ENCODE measurements at places on chromosomes 4 and X. TPM values are rescaled to one million over a fixed set of nuclear protein-coding genes. Genes with fewer than 3 reads are reported as not detected.

GRCh38 chrX:21610168-21610567 is 48.0 kb downstream of the KLHL34 start:
- H3K4me3 ChIP-seq: no peak overlapping the region
- peak; percentile 15 for DNase-seq
- no peaks in the 10 kb centered on the region for H3K27me3 ChIP-seq
- no peaks in the 10 kb centered on the region for H3K36me3 ChIP-seq
- no peaks in the 10 kb centered on the region for H3K4me1 ChIP-seq

GRCh38 chr4:58732973-58733372 is 1622.8 kb upstream of the IGFBP7 start:
- no peak overlapping the region for H3K27ac ChIP-seq
- H3K4me1 ChIP-seq: no peaks in the 10 kb centered on the region
- H3K4me3 ChIP-seq: no peak overlapping the region

DNA sequence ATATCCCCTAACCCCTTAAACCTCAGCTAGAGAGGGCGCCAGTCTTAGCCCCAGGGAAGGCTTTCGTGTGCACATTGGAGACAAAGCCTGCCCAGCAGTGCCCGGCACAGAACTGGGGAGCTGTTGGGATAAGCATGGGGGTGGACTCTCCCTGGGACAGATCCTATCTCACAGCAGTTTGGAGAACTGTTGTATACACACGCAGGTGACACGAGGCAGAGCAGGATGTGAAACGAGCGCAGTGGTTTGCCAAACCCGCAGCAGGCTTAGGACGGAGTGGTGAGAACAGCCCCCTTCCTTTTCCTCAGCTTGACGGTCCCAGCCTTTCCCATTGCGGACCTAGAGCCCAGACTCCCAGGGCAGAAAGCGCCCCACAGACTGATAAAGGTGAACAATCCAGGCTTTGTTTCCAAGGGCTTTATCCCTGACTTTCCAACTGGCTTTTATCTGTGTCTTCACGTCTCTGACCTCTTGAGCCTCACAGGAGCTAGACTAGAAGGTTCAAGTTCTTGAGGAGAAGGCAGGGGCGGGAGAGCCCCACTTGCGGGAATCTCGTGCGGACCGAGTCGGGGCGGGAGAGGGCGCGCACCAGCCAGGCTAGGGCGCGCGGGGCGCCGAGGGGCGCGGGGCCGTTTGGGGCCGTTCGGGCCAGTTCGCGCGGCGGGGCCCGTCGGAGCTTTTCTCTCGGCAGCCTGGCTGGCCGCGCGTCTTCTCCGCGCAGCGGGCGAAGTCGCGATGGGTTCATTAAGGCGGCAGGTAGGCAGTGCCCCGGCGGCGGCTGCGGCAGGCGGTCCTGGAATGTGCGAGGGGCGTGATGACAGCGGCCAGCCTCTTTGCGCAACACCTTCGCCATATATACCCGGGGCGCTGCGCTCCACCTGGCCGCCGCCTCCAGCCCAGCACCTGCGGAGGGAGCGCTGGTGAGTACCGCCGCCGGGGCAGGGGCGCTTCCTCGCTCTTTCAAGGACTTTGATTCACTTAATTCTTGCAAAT is at the start of gene SLC34A2:
Gene SLC34A2 (plus strand): TSS at position 881 of the 993 bp plus-strand sequence. CDS start 6,650 bp downstream, outside the sequence.
- H3K4me3 ChIP-seq: no peak within 1 kb of the TSS
- H3K27ac ChIP-seq: no peak within 1 kb of the TSS
- no peaks in the 10 kb centered on the region for H3K4me1 ChIP-seq
- DNase-seq: no peak

GRCh38 chr4:10082459-10083272 is 33.9 kb downstream of the WDR1 start:
- no peak for DNase-seq
- H3K27me3 ChIP-seq: no peaks in the 10 kb centered on the region
- H3K4me3 ChIP-seq: no peak overlapping the region

DNA sequence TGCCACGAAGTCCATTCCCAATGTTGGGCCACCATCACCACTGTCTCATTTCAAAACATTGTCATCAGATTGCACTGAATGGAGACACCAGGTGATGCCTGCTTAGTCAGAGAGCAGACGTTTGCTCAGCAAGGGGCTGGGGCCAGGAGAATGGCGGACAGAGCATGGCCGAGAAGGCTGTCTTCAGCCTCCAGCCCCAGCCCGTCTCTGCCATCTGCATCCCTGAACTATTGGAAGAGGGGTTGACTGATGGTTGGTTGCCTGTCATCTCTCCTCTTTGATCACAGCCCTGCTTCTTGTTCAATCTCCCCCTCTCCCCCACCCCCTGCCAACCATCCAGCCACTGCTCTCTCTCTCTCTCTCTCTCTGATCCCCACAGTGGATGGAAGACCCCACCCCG is 140.9 kb downstream of the SHOX start:
- DNase-seq: no peak
- H3K4me1 ChIP-seq: no peaks in the 10 kb centered on the region
- no peaks in the 10 kb centered on the region for H3K27me3 ChIP-seq
- no peak overlapping the region for H3K4me3 ChIP-seq

- peaks cover 1% of the 10 kb centered on the region for H3K4me1 ChIP-seq
- no peak overlapping the region for H3K4me3 ChIP-seq
Measured at GRCh38 chr4:106583567-106583966, 215.0 kb upstream of the GIMD1 start.

- H3K27me3 ChIP-seq: no peaks in the 10 kb centered on the region
- no peak overlapping the region for H3K4me3 ChIP-seq
- H3K27ac ChIP-seq: peak overlapping the region; percentile 94
- peak; percentile 83 for DNase-seq
Measured at GRCh38 chr4:145130788-145131399, 32.8 kb downstream of the ABCE1 start.

- no peaks in the 10 kb centered on the region for H3K27me3 ChIP-seq
- no peak for DNase-seq
- no peak overlapping the region for H3K27ac ChIP-seq
- H3K36me3 ChIP-seq: no peaks in the 10 kb centered on the region
- H3K4me3 ChIP-seq: no peak overlapping the region
- H3K4me1 ChIP-seq: no peaks in the 10 kb centered on the region
Measured at GRCh38 chrX:99495453-99495852, 914.6 kb downstream of the PCDH19 start.

DNA sequence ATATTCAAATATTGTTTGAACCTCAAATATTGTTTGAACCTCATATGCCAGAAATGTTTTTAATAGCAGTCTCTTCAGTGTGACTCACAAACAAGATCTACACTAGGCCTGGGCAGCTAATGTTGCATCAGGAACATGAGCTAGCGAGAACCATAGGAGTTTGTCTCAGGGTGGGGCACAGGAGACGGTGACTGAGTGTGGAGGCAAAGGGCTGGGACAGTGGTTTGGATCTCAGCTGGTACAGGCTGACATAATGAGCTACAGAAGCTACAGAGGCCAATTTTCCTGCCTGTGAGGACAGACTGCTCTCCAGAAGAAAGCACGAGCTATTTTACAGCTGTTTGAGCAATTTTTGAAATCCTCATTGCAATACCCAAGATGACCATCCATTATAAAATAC is 224.7 kb downstream of the CENPC start:
- H3K27me3 ChIP-seq: no peaks in the 10 kb centered on the region
- H3K36me3 ChIP-seq: no peaks in the 10 kb centered on the region
- no peak for DNase-seq
- no peak overlapping the region for H3K27ac ChIP-seq

- no peaks in the 10 kb centered on the region for H3K36me3 ChIP-seq
- H3K27me3 ChIP-seq: no peaks in the 10 kb centered on the region
- no peak overlapping the region for H3K4me3 ChIP-seq
Measured at GRCh38 chr4:35649011-35649410, 595.3 kb downstream of the ARAP2 start.

DNA sequence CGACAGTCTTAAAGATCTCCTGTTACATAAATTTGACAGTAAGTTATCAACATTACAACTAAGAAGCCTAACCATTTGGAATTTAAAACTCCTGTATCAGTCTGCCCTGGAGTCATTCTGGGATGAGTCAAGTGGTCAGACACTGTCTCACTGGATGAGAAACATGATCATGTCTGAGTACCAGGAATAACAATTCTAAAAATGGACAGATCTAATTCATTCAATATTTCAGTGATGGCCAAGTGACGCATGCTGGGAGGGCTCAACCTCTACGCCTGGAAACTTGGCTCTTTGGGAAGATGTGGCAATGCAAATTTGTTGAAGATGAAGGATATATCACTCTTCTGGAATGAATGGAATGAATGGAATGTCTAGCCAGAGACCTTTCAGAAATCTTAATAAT is 1427.2 kb downstream of the STIM2 start:
- H3K27me3 ChIP-seq: no peaks in the 10 kb centered on the region
- DNase-seq: peak; percentile 100
- H3K4me1 ChIP-seq: peaks cover 3% of the 10 kb centered on the region
- no peaks in the 10 kb centered on the region for H3K36me3 ChIP-seq

GRCh38 chr4:102285831-102286230 is 59.5 kb downstream of the SLC39A8 start:
- H3K4me3 ChIP-seq: no peak overlapping the region
- H3K27me3 ChIP-seq: no peaks in the 10 kb centered on the region
- no peaks in the 10 kb centered on the region for H3K36me3 ChIP-seq
- H3K4me1 ChIP-seq: no peaks in the 10 kb centered on the region
- DNase-seq: no peak

- peaks cover 2% of the 10 kb centered on the region for H3K4me1 ChIP-seq
- no peak overlapping the region for H3K27ac ChIP-seq
- no peaks in the 10 kb centered on the region for H3K36me3 ChIP-seq
- DNase-seq: no peak
Measured at GRCh38 chr4:120919358-120919757, 3.2 kb downstream of the PRDM5 start.

- H3K27ac ChIP-seq: no peak overlapping the region
- H3K27me3 ChIP-seq: no peaks in the 10 kb centered on the region
- H3K4me3 ChIP-seq: no peak overlapping the region
- DNase-seq: no peak
- no peaks in the 10 kb centered on the region for H3K36me3 ChIP-seq
Measured at GRCh38 chr4:163913571-163913970, 419.1 kb downstream of the TMA16 start.

The VCX gene
- total RNA-seq: not detected

The LONRF3 gene
- total RNA-seq: not detected

The CTAG2 gene
- 27.1 TPM for total RNA-seq

The PPBP gene
- total RNA-seq: not detected

The VEGFC gene
- total RNA-seq: 26.9 TPM

The TLL1 gene
- not detected for total RNA-seq

The CTAG1B gene
- not detected for total RNA-seq

The ABLIM2 gene
- under 0.01 TPM for total RNA-seq

The GAGE1 gene
- not detected for total RNA-seq

The AVPR2 gene
- total RNA-seq: not detected

The CUL4B gene
- 19.4 TPM for total RNA-seq
